ENCODE measurements at places on chromosomes 13 and 19.
A peak's percentile ranks its signal among the peaks of the same experiment; 100 is the strongest.

DNA sequence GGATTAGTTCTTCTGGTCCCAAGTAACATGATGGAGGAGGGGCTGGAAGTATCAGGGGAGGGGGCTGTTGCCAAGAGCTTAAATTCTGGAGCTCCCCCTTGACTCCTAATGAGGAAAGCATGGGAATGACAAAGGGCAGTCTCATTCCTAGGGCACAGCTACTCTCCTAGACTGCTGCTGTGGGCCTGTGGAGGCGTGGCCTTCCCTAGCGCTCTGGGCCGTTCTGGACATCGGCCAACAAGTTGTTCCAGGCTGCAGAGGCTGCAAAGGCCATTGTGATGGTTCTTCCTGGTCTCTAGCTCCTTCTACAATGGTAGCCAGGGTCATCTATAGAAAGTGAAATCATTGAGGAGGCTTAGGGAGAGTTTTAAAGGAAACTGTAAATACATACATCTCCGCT, 916.6 kb downstream of the DIAPH3 start:
- ATAC-seq: no peak

DNA sequence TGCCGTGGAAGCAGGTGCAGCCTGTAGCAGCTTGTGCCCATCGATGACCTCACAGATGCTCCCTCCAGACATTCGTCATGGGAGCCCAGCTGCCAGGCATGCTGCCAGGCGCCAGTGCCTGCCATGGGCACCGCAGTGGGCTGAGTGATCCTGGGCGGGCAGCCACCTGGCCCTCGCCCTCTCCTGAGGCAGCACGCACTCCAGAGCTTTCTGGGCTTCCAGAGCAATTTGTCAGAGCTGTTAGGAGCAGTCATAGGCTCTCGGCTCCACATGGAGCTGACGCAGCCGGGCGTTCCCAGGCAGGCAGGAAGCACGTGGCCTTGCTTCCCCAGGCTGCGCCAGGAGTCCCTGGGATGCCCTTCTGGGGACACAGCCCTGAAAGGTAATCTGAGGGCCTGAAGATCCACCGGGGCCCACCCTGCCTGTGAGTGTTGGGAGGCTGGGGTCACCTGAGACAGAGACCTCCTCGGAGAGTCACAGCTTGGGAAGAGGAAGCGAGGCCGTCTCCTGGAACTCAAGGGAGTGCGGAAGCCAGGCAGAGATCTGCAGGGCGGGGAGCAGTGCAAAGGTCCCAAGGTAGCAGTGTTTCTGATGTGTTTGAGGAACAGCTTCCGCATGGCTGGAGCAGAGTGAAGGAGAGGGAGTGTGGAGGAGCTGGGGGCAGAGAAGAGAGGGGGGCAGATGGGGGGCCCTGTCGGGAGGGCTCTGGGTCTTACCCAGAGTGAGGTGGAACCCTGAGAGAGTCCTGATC, 50.6 kb downstream of the DPF1 start:
- ATAC-seq: peak; percentile 24

- ATAC-seq: no peak
Measured at GRCh38 chr13:19171563-19171962, 10.1 kb downstream of the TUBA3C start.

- ATAC-seq: no peak
Measured at GRCh38 chr13:99976575-99976974, 5.0 kb upstream of the ZIC5 start.

DNA sequence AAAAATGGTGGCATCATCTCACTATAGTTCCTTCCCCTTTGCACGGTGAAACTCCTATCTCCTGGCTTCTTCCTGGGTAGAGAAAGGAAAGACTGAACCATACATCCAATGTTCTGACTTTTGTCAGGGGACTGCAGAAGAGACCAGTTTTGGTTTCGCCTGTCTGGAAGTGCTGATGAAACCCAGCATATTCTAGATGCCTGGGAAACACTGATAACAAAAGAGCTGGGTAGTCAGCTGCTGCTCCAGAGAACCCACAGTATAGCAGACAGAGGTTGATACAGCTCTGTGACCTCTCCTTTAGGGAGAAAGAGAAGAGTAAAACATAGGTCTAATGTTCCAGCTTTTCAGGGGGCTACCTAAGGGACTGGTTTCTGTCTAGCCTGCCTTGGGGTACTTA, 695.3 kb downstream of the DIAPH3 start:
- ATAC-seq: no peak

DNA sequence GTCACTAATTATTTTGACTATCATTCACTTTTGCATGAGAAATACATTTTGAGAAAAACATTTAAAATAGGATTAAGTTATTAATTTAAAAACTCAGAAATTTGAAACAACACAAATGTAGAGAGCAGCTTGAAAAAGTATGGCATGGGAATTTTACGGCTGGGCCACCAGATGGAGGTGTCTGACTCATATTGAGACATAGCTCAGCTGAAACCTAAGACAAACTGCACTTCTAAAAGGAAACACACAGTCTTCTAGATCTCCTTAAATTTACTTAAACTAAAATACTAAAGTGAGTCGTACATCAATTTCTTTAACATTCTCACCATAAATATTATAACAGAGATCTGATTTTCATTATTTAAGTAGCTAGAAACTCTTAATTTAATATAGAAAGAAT, 41.9 kb upstream of the POSTN start:
- ATAC-seq: no peak

GRCh38 chr13:67042556-67042955, 187.6 kb downstream of the PCDH9 start:
- no peak for ATAC-seq

- no peak for ATAC-seq
Measured at GRCh38 chr19:3361384-3362216, 4.8 kb upstream of the NFIC start.

DNA sequence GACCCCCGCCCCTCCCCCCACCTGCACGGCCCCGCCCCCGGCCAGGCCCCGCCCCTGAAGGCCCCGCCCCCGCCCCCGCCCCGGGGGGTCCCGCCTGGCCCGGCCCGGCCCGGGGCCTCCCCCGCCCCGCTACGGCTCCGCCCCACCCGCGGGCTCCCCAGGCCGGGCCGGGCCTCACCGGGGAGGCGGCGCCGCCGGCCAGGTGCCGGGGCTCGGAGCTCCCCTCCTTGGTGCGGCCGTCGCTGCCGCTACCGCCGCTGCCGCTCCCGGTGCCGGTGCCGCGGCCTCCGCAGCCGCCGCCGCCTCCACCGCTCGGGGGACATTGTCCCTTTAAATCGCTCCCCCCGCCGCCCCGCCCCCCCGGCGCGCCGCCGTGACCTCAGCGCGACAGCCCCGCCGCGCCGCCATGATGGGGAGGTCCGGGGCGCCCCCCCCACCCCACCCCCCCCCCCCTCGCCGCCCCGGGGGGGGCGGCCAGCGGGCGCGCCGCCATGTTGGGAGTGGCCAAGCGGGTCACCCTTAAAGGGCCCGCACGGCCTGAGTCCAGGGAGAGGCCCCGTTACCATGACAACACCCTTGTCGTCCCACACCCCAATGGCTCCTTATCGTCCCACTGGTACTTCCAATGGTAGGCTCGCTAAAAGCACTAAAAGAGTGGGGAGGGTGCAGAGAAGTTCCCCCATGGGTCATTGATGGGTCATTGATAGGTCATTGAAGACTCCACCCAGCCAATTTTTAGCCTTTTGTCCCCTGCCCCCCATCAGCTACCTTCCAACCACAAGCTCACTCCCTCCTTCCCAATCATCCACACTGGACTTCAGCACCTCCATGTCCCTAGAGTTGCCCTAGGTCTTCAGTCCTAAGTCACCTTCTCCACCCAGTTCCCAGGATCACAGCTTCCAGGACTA, at the start of gene WIZ:
WIZ (minus strand) TSS at position 337 of the 908 bp plus-strand sequence. CDS start 1,649 bp downstream, outside the sequence.
- peak; percentile 81 for ATAC-seq

GRCh38 chr13:28744091-28744536, 25.3 kb upstream of the SLC46A3 start:
- ATAC-seq: no peak

- no peak for ATAC-seq
Measured at GRCh38 chr13:93080587-93080986, 146.0 kb upstream of the GPC6 start.

GRCh38 chr13:61466280-61466679, 50.6 kb upstream of the PCDH20 start:
- ATAC-seq: no peak

- no peak for ATAC-seq
Measured at GRCh38 chr19:45158503-45159209, 2.1 kb downstream of the NKPD1 start.

- ATAC-seq: no peak
Measured at GRCh38 chr19:681029-682019, 5.1 kb downstream of the FSTL3 start.

- no peak for ATAC-seq
Measured at GRCh38 chr19:49355909-49356353, 6.3 kb downstream of the TEAD2 start.

DNA sequence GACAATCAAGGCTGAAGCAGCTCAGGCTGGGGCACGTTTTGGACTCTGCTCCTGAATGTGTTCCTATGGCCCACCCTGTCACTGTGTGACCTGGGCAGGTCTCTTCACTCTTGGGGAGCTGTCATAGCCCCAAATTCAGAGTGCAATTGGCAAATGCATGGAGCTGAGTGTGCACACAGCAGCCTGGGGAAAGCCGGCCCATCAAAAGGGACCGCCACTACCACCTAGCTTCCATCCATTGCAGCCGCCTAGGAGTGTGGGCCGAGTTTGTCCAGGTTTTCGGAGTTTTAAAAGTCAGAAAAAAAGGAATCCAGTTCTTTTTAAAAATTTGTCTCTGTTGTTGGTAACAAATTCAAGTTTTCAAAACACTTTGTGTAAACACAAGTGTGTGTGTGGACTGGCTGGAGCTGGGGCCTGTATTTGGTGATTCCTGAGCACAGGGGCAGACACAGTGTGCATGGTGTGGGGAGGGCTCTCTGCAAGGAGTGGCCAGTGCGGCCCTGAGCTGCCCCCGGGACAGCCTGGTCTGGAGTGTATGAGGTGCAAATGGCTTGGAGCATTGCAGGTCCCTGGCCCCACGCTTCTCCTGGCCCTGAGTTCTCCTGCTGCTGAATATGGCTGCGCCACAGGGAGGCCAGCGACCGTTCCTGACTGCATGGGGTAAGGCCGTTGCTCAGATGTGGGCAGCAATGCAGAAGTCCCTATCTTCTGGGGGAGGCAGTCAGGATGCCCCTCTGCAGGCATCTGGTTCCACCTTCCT, 13.2 kb upstream of the ZNF536 start:
- no peak for ATAC-seq

GRCh38 chr19:11247391-11247790, 8.0 kb downstream of the ANGPTL8 start:
- no peak for ATAC-seq

DNA sequence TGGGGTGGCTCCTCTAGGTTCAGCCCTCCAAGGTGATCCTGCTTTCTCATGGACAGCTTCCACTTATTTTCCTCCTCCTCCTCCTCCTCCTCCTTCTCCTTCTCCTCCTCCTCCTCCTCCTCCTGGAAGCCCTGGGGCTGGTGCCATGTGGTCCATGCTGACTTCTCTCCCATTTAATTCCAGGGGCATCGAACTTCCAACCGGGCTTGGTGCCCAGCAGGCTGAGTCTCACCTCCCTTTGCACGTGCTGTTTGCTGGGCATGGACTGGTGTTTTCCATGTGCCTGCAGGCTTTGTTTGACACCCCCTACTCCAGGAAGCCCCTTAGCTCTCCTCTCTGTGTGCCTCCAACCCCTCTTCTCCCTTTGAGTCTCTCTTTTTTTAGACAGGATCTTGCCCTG, 3.7 kb downstream of the MAST3 start:
- no peak for ATAC-seq

- no peak for ATAC-seq
Measured at GRCh38 chr13:83190020-83190419, 692.3 kb downstream of the SLITRK1 start.

- no peak for ATAC-seq
Measured at GRCh38 chr19:36436531-36436930, 18.1 kb upstream of the ZFP82 start.

DNA sequence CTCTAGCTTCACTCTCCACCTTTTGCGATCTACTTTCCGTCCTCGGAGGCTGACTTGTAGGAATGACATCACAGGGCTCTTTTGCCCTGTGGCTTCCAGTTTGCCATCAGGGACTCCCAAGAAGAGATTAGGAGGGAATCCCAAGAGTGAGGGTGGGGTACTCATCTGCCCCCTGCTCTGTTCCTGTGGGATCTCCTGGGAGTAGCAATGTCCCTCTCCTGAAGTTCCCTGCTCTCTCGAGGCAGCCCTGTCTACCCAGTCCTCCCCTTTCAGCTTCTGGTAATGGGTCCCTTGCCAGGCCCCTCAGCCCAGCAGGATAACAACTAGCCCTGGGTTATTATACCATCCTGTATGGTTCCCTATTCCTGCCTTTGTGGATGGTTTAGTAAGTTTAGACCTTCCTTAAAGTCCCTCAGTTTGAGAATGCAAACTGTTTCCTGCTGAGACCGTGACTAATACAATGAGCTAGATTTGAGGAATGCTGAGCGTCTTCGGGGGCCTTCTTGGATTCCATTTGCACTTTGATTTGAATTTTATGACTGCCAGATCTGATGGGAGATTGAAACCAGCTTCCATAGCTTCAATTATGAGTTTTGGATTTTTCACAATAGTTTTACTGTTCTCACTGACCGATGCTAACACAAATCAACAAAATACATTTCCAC, 73.7 kb upstream of the IPO5 start:
- no peak for ATAC-seq

DNA sequence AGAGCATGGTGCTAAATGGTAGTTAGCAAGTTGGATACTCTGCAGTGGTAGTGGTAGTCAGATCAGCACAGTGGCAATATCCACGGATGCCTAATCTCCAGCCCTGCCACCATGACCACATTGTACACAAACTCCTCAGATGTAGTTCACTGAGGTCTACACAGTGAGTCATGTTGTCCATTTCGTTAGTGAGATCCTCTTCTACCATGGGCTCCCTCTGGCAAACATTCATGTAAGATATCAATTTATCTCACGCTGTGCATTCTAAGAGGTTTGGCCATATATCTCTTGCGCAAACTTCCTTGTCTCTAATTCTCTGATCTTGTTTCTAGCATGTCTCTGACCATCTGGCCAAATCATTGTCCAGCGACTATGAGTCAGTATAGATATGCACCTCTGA, 58.2 kb downstream of the POLR1D start:
- no peak for ATAC-seq

GRCh38 chr19:33231511-33231910, 5.9 kb upstream of the SLC7A10 start:
- ATAC-seq: no peak

DNA sequence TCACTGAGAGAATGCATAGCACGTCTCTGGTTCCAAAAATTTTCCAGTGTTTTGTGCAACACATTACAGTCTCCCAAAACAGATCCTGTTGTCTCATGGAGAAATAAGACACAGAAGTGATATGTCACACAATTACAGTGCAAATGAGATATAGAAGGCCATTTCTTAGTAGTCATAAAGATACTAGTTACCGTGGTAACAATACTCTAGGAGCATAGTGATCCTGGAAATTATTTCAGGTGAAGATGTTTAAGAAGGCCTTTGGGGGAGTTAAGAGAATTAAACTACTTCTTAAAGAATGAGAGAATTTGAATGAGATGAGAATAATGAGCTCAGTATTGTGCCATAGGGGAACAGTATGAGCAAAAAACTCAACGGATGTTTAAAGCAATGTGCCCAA, 628.0 kb upstream of the MIR17HG start:
- ATAC-seq: no peak

GRCh38 chr13:99334221-99334620, 27.0 kb upstream of the GPR183 start:
- ATAC-seq: no peak

All from stimulated activated memory B cell treated with anti-CD40 and anti-IgM and Interleukin-4, amounts not matched to agents 10 μg/mL and 1 μg/mL and 100 μg/mL, for 72 hours (primary cell).